ENCODE measurements at places on chromosomes 1 and 21.
A peak's percentile ranks its signal among the peaks of the same experiment; 100 is the strongest.

DNA sequence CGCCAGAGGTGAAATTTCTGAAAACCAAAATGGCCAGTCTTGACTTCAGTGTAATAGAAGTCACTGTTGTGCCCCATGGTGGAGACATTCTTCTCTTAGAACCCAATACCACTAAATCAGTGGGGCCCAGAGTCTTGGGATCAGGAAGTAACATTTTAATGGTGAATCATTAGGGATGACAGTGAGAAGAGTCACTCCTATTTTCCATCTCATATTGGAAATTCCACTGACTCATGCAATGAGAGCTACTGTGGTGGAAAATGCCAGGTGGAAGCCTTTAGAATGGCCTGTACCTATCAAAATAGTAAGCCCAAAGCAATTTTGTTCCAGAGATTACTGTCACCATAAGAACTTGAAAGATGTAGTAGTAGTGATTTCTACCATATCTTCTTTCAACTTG, 20.6 kb upstream of the PPM1J start:
- no peak for DNase-seq

GRCh38 chr1:230506451-230506850, 80.3 kb upstream of the PGBD5 start:
- no peak for DNase-seq

GRCh38 chr1:168443899-168444298, 99.9 kb downstream of the XCL2 start:
- DNase-seq: no peak

- no peak for DNase-seq
These were observed 64.8 kb upstream of the ATP5PO start for GRCh38 chr21:33980276-33980916.

DNA sequence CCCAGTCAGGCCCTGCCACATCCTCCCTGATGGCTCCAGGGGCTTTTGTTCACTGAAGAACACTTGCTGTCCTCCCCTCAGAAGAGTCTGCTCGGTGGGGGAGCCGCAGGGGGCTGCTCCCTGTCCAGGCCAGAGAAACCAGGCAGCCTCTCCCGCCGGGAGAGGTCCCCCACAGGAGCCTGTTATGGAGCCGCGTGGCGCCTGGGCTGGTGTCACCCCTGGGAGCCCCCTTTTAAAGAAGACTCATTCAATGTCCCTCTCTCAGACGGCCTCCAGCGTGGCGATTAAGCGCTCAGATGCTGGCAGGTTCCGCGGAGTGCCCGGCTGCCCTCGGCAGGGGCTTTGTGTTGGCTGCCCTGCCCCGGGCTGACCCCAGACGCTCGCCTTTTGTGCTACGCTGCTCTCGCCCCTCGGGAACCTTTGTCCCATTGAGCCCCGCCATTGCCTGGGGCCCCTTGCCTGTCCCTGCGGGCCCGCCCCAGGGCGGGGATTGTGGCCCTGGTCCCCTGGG, 43.1 kb downstream of the SKI start:
- DNase-seq: no peak

- no peak for DNase-seq
These were observed 11.6 kb upstream of the RGSL1 start for GRCh38 chr1:182438326-182438725.

GRCh38 chr1:168312718-168313604, 32.3 kb downstream of the TBX19 start:
- DNase-seq: no peak

DNA sequence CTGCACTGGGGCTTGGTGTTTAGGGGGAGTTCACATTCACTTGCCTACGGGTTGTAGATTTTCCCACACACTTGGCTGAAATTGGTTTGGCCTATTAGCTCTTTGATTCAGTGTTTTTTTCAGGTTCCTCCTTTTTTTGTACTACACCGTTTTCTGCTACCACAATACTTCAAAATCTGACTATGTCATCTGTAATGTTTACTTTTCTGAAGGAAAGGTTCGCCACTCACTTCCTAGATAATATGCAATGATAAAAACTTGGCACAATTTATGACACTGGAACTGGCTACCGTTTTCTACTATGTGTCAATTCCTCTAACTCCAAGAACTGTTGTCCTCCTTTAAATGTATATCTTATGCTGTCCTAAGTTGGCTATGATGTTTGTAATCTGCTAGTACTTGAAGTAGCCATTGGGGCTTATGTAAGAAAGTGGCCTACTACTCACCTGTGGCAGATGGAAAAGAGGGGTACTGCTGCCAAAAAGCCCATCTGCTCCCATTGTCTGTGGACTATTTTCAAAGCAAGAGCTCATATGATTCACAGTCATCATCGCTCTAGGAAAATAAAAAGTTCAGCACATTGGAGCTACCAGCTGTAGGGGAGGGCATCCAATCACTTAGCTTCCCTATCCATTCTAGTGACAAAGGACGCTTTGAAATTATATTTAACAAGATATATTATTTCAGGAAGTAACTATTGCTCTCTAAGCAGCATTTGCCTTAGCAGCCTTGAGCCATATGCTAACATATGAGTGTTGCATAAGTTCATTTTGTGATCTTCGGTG, 42.4 kb upstream of the BACH1 start:
- no peak for DNase-seq

- DNase-seq: no peak
These were observed 12.7 kb downstream of the CFAP298 start for GRCh38 chr21:32599526-32599925.

- DNase-seq: no peak
These were observed 28.8 kb upstream of the PADI4 start for GRCh38 chr1:17278996-17279830.

GRCh38 chr1:44050261-44050660, 19.0 kb upstream of the SLC6A9 start:
- DNase-seq: no peak

- DNase-seq: no peak
These were observed 1322.7 kb downstream of the AMY1C start for GRCh38 chr1:105072446-105072845.

- DNase-seq: no peak
These were observed 298.7 kb downstream of the LRRIQ3 start for GRCh38 chr1:73899311-73899710.

DNA sequence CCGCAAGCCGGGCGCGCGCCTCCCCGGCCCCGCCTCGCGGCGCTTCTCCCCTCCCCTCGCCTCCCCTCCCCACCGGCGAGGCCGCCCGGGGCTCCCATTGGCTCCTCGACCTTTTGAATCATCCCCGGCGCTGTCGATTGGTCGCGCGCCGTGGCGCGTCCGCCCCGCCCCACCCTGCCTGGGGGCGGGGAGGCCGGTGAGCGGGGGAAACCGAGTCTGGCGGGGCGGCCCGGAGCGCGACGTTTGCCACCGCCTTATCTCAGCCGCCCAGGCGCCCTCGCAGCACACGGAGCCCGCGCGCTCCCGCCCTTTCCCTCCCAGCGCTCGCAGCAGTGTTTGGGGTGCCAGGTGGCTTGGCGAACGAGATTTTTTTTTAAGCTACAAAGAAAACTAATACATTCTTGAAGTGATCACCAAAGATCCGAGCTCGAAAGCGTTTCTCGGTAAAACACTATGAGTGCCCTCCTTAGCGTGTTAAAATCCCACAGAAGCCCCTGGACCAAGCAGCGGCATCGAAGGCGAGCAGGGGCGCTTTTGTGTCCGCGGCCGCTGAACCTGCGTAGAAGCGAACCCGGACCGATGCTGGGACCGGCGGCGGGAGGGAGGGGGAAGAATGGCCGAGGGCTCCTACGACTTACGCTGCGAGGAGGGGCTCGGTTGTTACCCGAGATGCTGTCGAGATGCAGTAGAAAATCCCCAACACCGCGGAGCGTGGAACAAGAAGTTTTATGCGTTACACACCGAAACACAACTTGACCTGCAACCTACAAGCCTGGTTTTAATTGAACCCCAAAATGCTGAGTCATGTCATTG, 436 bp upstream of the LBR start:
- DNase-seq: peak; percentile 79

DNA sequence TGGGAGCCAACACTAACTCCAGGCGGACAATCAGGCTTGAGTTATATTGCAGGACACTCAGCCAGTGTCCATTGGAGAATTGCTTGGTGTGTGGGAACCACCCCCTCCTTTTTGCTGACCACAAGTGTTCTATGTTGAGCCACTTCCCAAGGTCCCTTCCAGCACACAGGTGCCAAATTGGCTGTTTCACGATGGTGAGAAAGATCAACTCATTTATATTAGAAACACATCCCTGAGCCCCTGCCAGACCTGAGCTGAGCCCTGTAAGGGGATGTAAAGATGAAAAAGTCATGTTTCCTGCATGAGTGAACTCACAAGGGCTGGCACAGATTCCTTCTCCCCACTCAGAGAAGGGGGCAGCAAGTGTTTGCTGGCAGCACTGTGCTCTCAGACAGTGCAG, 96.5 kb downstream of the KCNN3 start:
- DNase-seq: no peak

- DNase-seq: no peak
These were observed 42.6 kb upstream of the LBR start for GRCh38 chr1:225470211-225471108.

GRCh38 chr21:38269576-38269936, 12.8 kb downstream of the KCNJ15 start:
- DNase-seq: no peak
